Stimulated activated CD8-positive, alpha-beta memory T cell treated with anti-CD3 and anti-CD28 coated beads, Interleukin-7, amount 100 ng/mL, for 4 hours (primary cell): ENCODE measurements at places on chromosomes 12 and 14.
A peak's percentile ranks its signal among the peaks of the same experiment; 100 is the strongest.

DNA sequence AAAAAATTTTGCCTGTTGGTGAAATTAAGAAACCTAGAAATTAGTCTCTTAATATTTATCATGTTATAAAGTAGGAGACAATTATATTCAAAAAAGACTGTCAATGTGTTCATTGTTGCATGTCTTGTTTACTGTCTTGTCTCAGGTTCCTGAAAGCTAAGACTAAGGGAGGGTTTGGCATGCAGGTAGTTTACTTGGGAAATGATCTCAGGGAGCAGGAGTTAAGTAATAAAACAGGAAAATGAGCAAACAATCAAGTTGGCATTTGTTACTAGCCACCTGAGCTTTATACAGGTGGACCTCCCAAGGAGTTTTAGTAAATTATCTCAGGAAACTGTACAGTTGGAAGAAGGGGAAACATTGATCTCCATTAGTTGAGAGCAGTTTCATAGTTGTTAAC is 188.0 kb upstream of the MDGA2 start:
- no peak for DNase-seq

DNA sequence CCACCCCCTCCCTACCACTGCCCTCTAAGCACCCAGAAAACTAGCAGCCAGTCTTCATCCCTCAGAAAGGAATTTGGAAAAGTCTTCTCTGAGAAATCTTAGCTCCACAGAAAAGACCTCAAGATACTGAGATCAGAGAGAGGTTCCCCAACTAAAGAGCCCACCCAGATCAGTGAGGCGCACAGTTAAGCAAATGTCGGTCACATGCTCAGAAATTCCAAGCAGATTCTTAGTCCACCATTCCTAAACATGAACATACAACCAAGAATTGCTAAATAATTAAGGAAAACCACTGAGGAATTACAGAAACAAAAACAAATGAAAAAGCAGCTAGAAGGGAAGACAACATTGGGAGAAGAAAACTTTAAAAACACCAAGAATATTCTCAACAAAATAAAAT is 32.3 kb downstream of the MED13L start:
- no peak for DNase-seq

DNA sequence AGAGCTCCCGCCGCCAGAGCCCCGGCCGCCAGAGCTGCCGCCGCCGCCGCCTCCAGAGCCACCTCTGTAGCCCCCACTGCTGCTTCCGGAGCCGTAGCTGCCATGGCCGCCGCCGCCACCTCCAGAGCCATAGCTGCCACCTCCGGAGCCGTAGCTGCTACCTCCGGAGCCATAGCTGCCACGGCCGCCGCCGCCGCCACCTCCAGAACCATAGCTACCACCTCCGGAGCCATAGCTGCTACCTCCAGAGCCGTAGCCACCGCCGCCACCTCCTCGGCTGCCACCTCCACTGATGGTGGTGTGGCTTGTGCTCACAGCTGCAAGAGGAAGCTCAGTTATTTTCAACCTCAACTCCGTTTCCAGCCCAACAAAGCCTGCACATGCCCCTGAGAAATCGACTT is 4.9 kb downstream of the KRT1 start:
- DNase-seq, result no peak

DNA sequence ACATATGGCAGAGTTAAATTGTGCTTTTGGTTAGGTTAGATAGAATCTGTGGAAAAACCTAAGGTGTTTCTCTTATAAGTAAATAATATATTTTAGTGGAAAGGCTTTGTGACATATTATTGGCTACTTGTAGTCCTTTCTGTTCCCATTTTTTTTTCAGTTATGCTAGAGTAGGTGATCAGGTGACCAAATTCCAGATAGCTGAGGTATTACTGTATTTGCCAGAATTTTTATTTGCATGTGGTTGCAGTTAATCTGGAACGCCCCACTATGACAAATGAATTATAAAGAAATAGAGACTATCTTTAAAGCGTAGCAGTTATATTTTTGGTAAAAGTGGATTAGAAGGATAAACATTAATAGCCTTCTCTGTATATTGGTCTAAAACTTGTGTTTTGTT is 52.0 kb downstream of the ARHGAP5 start:
- no peak for DNase-seq

GRCh38 chr12:19190292-19191031 is 60.9 kb downstream of the PLEKHA5 start:
- DNase-seq, result no peak

DNA sequence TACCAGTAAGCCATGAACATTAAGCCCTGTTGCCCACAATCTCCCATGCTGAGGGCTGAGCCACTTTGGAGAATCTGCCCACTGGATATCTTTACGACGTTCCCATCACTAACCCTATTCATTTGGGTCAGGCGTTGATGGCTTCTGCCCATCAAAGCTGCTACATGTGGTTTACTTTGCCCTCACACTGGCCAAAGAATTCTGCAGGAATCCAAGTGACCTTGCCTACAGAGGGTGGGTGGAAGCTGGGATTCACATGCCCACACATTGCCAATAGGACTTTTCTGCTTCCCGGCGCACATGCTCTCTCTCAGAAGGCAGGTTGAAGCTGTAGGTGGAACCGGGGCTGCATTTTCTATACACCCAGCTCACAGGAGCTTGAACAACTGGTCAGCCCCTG is 28.3 kb downstream of the OAS2 start:
- no peak for DNase-seq

DNA sequence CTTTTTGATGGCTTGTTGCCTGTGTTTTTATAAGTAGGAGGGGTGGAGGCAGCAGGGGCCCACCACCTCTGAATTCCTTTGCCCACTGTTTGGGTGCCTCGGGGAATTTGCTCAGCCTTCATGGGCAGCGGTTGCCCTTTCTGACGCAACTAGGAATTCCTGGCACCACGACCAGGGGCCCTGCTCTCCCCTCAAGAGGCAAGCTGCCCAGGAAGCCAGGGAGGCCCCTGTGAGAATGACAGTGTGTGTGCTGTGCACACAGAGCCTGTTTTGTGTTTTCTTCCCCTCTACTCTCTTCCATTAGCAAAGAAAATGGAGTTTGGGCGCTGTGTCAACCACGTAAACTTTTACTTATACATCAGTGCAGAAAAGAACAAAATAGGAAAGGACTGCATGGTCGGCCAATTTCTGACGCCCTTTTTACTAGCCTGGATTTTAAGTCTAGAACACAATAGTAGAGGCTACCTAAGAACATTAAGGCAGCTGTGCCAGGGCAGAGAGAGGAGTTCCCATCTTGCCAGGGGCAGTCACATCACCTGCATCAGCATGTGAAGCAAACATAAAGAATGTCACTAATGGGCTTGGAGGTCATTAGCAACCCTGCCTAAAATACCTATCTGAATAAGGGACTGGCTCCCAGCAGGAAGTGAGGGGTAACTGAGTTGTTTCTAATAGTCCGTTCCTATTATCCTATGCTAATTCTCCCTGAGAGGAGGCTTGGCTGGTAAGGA is 17.9 kb upstream of the PTGR2 start:
- DNase-seq, result no peak

GRCh38 chr12:96383991-96384390 is 16.2 kb downstream of the CDK17 start:
- DNase-seq, result no peak

GRCh38 chr14:79571366-79571765 is 639.9 kb downstream of the DIO2 start:
- no peak for DNase-seq

DNA sequence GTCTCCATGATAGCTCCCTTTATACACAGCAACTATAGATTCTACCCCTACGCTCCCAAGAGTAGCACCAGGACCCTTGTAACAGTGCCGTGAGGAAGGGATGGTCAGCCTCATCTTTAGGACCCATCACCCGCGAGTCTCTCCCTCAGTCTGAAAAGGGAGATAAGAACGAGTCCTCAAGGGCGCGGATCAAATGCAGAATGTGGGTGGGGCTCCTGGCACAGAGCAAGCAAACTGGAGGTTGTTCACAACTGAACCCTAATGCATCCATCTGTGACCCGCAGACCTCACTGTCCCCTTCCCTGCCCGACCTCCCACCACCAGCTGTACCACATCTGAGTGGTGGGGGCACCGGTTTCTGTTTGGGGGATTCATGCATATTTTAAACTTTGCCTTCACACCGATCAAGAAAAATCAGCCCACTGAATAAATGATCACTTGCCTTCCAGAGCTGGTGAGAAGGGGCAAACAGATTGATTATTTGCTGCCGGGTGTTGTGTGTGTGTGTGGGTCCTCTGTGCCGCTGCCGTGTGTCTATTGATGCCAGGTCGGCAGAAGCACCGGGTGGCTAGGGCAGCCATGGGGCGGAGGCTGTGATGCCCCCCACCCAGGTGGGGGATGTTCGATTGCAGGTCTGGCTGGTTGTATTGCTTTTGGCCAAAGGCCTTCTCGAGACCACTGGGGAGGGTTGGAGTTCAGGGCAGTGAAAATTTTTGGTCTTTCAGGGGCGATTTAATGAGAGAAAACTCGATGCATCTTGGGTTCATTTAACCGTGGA is 35.7 kb upstream of the BEGAIN start:
- DNase-seq, result no peak

DNA sequence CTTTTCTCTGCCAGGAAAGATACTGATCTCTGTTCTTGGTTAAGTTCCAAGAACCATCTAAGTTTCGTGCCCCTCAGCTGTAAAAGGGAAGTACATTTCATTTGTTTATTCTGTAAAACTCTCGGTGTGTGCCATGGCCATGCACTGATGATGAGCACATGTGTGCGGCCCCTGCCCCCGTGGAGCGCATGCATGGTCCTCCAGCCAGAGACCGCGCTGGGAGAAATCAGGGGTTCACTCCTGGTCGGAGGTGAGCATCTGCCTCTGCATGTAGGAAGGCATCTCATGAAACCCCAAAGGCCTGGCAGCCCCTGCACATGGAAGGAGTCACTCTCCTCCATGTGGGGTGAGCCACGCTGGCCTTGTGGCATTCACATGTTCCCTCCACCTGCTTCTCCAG is 102.5 kb upstream of the RTL1 start:
- DNase-seq, result no peak

DNA sequence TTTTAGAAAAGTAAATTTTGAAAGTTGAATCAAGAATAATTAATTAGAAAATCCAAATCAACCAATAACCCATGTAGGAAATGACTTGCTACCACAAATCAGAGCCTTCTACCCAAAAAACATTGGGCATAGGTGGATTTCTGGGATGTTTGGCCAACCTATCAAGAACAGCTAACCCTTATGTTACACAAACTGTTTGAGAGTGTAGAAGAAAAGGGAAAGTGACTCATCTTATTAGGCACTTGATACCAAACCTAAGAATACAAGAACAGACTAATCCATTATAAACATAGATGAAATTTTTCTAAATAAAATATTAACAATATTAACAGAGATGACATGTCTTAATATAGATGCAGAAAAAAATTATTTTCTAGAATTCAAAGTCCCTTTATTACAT is 260.4 kb downstream of the ZFP36L1 start:
- DNase-seq, result no peak

GRCh38 chr12:6772331-6772695 is at the start of gene LAG3:
Gene LAG3 (plus strand): TSS chr12:6772520. CDS start chr12:6772853, 333 bp downstream.
- peak; percentile 65 for DNase-seq

DNA sequence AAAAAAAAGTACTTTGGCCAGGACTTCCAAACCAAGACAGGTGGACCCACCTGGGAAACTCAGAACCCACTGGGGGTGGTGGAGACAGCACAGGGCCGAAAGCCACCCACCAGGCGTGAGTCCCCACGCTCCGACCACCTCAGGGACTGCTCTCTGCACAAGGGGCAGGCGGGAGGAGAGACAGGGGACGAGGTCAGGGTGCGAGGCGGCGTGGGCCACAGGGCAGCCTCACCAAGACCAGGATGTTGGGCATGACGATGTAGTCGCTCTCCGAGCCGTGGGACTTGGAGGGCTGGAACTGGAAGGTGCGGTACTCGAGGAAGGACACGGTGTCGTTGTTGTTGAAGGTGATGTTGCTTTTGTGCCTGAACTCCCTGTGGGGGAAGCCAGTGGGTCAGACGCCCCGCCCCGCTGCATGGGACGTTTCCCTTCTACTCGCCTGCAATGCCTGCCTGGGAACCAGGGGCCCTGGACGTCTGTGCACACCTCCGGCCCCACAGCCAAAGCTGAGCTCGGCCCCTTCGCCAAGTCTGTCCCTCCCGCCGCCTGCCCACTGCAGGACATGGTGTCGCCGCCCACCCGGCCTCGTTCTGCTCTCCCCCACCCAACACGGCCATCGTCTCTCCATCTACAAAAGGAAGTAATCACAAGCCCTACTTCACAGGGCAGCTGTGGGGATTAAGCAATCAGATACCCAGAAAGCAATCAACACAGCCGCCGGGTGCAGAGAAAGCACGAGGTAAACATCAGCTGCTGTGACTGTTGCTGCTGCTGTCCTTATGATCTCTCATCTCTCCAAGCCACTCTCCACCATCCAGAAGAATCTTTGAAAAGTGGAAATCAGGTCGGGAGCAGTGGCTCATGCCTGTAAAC is 48.7 kb downstream of the SCARB1 start:
- no peak for DNase-seq

DNA sequence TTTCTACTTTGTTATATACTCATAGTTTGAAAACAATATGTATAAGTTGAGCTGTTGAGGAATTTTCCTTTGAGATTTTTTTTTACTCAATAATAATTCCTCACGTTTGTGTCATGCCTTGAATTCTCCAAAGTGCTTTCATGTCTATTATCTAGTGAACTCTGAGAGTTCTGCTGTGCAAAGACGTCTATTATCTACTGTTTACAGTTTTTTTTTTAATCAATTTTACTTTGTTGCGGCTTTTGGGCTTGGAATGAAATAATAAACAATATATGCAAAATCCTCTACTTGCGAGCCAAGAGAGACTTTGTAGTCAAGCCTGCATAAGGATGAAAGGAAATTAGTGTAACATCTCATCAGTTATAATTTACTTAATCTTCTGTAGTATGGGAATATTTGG is 107.2 kb upstream of the FRMD6 start:
- no peak for DNase-seq

- DNase-seq, result no peak
These were observed 1.1 kb downstream of the SMIM10L1 start for GRCh38 chr12:11171969-11172675.

GRCh38 chr12:14613718-14614117 is 46.0 kb upstream of the PLBD1 start:
- no peak for DNase-seq

GRCh38 chr14:68978172-68978911 is 760 bp downstream of the ACTN1 start:
- DNase-seq, result peak; percentile 51

DNA sequence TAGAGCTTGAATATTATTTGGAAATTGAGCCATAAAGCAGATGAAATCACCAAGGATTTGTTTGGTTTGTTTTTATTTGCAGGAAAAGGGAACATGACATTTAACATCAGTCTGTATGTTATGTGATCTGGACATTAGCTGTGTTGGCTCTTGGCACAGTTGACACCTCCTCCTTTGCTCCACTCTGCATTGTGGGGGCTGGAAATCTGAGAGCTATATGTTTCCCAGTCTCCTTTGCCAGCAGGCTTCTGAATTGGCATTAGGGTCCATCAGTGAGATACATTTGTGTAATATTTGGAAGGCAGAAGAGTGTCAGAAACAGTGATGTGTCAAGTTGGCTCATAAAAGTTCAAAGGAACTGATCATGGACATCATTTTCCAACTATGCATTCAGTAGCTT is 322.1 kb upstream of the ATP2B1 start:
- no peak for DNase-seq

GRCh38 chr14:68749487-68750475 is 43.1 kb downstream of the ZFP36L1 start:
- no peak for DNase-seq

GRCh38 chr12:685388-685787 is 22.1 kb upstream of the NINJ2 start:
- DNase-seq, result peak; percentile 81
